ENCODE measurements at places on chromosomes 1 and 21.

DNA sequence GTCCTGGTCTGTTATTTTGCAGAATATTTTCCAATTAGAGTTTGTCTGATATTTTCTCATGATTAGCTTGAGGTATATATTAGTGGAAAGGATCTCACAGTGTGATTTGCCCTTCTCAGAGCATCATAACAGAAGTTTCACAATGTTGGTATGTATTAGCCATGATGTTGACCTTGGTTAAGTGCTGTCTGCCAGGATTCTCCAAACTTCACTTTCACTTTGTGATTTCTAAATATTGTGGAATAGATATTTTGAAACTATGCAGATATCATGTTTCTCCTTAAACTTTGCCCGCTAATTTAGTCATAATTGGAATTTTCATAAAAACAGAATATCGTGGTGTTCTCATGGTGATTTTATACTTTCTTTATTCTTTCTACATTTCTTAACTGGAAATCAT lies 98.0 kb upstream of the DEPDC1 start:
- no peak for DNase-seq

DNA sequence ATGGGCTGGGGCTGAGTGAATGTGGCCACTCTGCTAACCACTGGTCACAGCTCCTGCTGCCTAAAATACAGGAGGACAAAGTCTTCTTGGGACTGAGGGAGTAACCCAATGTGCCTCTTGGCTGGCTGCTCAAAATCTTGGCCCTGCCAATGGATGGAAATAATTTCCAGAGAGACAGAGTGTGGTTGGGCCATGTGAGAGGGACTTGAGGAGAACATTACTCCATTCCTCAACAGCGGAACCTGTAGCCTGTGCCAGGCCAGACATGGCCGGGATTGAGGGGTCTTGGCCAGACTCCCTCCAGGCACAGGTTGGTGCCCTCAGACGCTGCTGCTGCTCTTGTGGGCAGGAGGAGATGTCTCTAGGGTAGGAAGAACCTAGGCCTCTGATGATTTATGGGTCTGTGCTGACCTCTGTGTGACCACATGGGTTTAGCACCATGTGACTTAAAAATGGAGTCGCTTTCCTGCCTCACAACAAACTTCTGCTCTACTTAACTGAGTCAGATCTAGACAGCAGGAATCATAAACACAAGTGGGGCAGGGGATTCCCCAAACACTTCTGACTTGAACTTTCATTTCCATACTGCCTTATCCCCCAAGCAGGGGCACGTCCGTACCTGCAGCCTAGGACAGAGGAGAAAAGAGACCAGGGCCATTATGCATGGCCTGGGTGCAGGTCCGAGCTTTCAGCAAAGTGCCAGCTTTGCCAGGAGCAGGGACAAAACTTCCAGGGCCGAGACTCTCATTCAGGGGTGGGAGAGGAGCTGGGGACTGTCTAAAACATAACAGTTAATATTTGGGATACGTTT lies 79.2 kb downstream of the CD34 start:
- DNase-seq: no peak

GRCh38 chr1:80917826-80918225 lies 882.9 kb upstream of the ADGRL2 start:
- no peak for DNase-seq

- no peak for DNase-seq
These were observed 53.0 kb upstream of the AKT3 start for GRCh38 chr1:243903041-243903440.

DNA sequence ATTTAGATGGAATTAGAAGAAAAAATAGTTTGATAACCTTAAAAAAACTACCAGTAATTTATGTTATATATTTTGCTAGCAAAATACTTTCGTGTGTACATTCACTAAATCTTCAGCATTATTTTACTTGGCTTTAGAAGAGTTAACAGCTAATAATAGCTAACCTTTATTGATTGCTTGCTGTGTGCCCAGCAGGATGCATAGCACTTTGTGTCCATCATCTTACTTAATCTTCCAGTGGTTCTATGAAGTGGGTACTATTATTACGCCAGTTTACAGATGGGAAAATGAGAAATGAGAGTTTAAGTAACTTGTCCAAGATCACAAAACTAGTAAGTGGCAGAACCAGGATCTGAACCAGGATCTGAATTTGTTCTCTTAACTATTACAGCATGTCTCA lies 41.7 kb upstream of the GPR25 start:
- no peak for DNase-seq

DNA sequence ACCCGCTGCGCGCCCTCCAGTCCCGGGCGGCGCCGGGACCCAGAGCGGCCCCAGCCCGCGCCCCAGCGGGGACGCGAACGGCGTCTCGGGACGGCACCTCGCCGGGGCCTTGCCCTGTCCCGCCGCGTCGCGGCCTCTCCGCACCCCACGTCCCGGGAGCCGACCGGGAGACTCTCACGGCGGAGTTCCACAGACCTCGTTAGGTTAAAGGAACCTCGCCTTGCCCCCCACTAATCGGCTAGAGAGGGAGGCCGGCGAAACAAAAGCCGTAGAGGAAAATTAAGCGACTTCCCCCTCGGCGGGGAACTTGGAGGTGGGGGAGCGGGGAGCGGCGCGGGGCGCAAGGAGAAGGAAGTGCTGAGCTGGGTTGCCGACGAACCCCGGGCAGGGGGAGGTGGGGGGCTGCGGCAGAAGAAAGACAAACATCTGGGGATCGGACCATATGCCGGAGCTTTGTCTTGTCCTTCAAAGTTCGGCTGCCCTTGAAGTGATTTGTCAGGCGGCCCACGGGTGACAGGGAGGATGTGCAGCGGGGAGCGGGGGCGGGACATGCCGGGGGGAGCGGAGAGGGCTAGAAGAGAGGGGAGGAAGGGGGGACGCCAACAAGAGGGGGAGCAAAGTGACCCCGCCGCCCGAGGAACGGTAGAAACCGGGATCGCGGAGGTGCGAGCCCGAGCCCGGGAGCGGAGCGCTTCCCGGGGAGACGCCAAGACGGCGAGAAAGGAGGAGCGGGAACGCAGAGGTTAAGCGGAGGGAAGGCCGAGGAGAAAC lies 120.0 kb upstream of the RRP15 start:
- no peak for DNase-seq

DNA sequence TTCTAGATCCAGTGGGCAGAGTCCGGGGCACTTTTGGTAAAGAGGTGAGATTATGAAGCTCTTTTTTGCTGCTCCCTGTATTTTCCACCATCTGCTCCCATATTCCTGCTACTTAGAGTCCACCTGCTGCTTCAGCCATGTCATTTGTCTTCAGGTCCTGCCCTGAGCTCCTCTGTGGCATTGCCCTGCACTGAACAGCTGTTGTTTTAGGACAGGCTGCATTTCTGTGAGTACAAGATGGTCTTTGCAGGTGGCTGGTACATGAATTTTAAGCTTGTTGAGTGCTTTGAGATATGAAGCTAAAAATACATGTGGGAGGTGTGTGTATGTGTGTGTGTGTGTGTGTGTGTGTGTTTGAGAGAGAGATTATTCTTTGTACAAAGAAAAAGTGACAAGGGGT lies 21.9 kb downstream of the MT1HL1 start:
- no peak for DNase-seq

GRCh38 chr1:164417016-164417704 lies 141.8 kb upstream of the PBX1 start:
- DNase-seq: no peak

DNA sequence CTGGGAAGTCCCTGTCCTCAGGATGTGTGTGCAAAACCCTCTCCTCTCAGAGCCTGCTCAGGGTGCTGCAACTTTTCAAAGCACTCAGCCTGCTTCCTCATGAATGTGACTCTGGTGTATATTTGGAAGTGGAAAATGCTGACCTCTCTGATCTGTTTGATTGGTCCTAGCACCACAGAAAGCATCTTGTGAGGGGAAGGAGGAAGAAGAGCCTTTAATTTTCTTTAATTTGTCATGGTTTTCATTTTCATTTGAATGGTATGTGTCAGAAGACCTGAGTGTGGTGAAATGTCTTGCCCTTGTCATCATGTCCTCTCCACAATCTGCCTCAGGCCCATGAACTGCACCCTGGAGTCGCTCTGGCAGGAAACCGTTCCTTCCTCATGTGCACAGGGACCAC lies 383.5 kb downstream of the NTNG1 start:
- no peak for DNase-seq

- no peak for DNase-seq
These were observed 11.9 kb upstream of the C1orf159 start for GRCh38 chr1:1127551-1128451.

GRCh38 chr21:41743321-41744027 lies 23.4 kb downstream of the RIPK4 start:
- DNase-seq: no peak

DNA sequence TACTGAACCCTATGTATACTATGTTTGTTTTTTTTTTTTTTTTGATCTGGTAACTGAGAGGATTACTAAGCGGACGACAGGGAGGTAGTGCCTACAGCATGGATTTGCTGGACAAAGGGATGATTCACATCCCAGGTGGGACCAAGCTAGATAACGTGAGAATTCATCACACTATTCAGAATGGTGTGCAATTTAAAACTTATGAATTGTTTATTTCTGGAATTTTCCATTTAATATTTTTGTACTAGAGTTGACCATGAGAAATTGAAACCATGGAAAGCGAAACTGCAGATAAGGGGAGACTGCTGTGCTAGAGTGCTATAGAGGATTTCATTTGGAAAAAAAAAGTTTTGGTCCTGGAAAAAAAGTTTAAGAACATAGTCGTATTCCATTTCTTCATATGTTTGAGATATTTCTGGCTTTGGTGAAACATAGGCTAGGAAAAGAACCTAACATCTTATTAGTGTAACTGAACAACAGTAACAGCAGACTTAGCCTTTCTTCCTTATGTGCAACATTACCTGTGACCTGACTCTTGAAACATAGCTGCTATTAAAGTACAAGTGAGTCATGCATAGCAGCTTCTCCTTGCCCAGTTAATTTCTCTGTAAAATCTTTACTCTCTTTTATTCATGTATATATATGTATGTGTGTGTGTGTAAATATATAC lies 202.5 kb downstream of the FGGY start:
- DNase-seq: no peak

- no peak for DNase-seq
These were observed 16.1 kb upstream of the PSMD4 start for GRCh38 chr1:151238467-151238739.

GRCh38 chr1:177384461-177384860 lies 213.7 kb downstream of the BRINP2 start:
- DNase-seq: no peak

DNA sequence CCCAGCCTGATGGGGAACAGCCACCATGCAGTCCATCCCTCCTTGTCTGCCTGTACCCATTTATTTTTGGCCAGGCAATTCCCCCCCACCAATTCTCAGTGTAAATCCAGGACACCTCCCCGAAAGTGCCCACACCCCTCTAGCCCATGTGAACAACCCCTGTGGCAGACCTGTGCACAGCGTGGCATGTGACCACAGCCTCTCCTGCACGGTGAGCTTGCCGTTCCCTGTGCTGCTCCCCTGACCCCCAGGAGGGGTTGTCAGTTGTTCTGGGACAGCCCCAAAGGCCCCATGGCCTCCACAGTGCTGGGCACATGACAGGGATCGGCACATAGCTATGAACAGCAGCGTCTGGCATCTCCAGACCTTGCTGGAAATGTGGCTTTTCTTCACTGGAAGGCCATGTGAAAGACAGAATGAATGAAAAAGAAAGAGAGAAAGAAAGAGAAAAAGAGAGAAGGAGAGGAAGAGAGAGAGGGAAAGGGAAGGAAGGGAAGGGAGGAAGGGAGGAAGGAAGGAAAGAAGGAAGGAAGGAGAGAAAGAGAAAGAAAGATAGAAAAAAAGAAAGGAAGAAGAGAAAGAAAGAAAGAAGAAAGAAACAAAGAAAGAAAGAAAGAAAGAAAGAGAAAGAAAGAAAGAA lies 3.9 kb downstream of the CAPN9 start:
- no peak for DNase-seq

DNA sequence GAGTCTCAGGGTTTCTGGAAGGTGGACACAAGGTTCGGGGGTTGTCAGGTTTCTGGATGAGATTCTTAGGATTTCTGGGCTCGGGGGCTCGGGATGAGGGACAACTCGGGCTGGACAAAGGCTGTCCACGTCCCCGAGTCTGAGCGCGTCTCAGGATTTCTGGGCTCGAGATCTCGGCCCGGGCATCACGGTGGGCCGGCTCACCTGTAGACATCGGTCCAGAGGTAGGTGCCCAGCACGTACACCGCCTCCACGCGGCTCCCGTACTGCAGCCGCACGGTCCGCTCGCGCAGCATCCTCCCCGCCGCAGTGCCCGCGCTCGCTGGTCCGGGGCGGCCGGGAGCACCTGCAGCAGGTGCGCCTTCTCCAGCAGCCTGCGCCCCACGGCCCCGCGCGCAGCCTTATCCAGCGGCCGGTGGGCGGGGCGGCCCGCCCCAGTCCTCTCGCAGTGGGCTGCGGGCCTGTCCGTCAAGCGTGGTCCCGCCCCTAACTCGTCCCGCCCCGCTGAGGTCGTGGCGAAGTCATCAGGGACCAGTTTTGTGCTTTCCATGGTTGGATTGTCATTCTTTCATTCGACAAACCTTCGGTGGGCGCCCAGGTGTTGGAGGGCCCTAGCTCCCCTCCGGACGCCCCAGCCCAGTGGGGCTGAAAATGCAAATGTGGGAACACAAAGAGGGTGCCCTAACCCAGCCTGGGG lies at the start of gene PADI2:
TSS of gene PADI2 (minus strand) at position 376 of the 697 bp plus-strand sequence. CDS start at position 296, 80 bp downstream.
- DNase-seq: no peak

GRCh38 chr21:15514073-15514946 lies 215.5 kb upstream of the USP25 start:
- DNase-seq: peak; percentile 43

GRCh38 chr1:198749279-198749678 lies 110.4 kb downstream of the PTPRC start:
- no peak for DNase-seq

- DNase-seq: no peak
These were observed at the start of gene PTGFR for GRCh38 chr1:78490861-78491450. TSS of gene PTGFR (plus strand) at chr1:78490974. CDS start at chr1:78492744, 1,770 bp downstream.

- DNase-seq: no peak
These were observed 69.0 kb downstream of the PGM1 start for GRCh38 chr1:63662056-63662836.

DNA sequence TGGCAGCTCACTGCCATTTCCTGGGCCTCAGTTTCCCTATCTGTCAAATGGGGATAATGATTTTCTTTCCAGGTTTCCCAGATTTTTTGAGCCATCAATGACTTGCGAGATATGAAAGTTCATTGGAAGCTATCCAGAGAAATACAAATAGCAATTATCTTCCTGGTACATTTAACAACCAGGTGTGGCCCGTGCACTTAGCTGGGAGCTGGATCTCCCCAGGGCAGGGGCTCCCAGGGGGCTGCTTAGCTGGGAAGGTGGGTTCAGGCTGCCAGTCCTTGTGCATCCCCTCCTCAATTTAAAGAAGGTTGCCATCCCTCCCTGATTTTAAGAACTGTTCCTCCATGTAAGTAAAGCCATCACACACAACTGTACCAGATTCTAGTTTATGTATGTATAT lies 3.6 kb upstream of the TMEM54 start:
- no peak for DNase-seq

DNA sequence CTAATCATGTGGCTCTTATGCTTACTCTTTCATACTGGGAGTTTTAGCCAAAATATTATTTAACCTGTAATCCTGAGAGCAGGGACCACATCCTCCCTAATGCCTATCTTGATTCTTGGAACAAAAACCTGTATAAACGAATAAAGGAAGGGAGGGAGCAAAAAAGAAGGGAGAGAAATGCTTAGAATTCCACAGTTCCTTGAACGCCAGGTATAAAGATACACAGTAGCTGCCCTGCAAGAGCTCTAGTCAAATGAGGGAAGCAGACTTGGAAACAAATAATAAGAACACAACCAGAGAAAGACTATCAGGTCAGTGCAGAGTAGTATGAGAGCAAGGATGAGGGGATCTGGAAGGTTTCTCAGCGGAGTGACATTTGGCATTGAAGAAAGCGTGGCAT lies 116.3 kb downstream of the SLC30A10 start:
- no peak for DNase-seq

- no peak for DNase-seq
These were observed 130.9 kb downstream of the PBX1 start for GRCh38 chr1:164689672-164690511.

- no peak for DNase-seq
These were observed 3.4 kb upstream of the PKLR start for GRCh38 chr1:155304558-155305063.
